NCI-H345 (cell line): ENCODE measurements at places on chromosomes 6 and 20.

DNA sequence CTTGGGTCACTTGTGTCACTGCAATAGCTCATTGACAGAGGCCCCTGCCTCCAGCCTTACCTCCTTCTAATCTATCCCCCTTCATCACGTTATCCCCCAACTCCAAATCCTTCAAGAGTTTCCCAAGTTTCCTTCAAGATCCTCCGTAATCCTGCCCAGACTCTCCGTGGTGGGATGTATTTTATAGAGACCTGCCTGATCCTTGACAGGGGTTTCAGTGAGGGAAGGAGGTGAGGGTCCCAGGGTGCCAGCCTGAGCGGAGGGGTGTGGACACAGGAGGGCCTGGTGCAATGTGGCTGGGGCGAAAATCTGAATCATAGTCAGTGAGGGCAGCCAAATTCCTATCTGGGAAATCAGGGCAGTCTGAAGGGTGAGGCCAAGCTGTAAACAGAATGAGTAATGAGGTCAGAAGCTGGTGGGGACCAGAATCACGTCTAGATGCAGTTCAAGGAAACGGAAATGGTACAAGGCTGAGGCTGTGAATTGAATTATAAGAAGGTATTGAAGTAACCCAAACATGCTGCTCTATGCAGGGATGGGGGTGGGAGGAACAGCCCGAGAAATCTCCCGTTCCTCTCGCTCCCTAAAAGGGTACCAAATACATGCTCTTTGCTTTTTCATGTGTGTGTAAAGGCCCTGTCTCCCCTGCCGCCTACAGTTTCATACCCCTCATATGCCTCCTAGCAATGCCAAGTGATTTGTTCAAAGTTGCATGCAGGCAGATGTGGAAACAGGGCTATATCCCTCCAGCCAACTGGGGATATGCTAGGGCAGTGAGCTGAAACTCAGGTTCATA is 35.4 kb upstream of the PIM1 start:
- DNase-seq: no peak

DNA sequence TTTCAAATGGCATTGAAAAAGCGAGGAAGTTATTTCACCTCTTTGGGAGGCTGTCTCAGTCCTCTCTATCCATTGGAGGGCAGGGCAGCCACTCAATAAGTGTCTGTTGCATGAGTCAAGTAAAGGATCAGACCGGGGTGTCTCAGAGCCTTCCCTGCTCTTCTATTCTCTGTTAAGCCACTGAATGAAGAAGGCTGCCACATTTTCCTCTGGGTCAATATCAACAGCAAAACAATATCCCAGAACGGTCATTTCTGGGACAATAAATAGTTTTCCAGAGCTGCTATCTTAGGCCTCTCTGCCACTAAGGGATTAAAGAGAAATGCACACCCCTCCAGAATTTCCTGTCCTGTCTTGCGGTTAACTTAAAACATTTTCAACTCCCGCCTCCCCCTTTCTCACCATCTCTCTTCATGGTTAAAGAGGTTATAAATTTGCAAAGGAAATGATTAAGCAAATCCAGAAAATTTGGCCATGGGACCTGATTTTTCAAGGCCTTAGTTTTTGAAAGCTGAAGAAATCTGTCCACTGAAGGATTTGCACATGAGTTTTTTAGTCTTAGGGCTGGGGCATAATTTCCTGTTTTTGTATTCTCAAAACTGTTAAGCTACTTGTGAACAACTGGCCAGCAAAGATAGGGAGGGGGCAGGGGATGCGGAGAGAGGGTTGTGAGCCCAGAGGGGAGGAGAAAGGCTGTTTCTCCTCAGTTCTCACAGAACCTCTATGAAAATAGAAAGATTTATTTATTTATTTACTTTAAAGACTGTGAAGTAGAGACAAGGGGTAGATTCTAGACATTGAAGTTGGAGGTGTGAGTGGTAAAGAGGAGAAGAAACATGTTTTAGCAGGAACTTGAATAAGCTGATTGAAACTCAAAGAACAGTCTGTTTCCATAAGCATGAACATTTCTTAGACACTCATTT is 135.7 kb downstream of the BCAS1 start:
- no peak for DNase-seq

- no peak for DNase-seq
Observed at GRCh38 chr6:169343886-169344749, 90.5 kb upstream of the THBS2 start.

DNA sequence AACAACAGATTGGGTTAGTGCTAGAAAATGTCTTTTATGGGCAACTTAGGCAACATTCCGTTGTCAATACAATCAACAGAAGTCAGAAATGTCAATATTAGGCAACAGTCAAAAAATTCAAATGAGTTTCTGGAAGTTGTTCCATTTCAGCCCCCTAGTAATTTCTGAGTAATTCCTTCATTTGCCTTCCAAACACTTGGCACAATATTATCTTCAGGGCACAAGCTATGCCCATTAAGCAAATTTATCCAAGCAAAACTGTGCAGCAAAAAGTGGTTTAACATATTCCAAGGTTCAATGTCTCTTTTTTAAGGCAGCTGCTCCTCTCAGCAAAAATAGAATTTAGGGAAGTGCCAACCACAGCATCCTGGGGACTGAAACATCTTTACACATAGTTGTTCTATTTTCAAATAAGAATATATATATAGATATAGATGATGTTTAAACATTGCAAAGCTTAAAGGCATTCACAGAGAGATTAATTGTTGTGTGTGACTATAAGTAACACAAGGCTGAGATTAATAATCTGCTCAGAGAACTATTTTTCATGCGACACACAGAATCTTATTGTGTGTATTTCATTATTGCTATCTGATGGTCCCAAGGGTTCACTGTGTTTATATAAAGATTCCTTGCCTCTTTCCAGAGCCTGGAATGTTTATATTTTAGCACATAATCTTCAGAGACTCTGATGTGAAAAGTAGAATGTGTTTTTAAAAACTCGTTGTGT is 75.2 kb upstream of the ADTRP start:
- DNase-seq: no peak

DNA sequence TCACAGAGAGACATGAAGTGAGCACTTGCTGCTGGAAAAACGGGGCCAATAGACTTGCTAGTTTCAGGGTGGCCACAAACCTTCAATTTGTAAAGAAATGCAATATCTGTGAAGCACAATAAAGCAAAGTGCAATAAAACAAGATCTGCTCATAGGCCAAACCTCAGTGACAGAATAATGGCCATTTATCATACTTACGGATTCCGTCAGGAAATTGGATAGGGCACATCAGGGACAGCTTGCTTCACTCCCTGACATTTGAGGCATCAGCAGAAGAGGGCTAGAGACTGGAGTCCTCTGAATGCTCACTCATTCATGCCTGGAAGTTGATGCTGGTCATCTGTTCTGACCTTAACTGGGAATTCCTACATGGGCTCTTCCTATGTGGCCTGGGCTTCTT is 165.5 kb upstream of the OPRM1 start:
- no peak for DNase-seq

- no peak for DNase-seq
Observed at GRCh38 chr6:109678240-109678639, 12.8 kb downstream of the AK9 start.

GRCh38 chr20:44394452-44394701 is 38.9 kb downstream of the HNF4A start:
- DNase-seq: no peak

- DNase-seq: peak; percentile 73
Observed at GRCh38 chr20:9838035-9838377, 870 bp downstream of the PAK5 start.

DNA sequence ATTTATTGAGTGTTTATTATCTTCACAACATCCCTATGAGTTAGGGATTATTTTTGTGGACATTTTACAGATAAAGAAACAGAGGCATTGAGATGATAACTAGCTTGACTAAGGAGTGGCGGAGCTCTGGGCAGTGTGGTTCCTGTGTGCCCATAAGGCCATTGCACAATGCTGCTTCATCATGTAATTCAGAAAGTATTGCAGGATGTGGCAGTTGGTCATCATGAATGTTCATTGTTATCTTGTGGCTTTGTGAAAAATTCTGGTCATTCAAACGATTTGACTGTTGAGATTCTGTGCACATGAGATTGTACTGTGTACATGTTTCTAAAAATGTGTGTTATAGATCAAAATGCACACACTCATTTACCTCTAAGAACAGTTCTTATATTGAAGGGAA is 150.8 kb downstream of the ESR1 start:
- no peak for DNase-seq

DNA sequence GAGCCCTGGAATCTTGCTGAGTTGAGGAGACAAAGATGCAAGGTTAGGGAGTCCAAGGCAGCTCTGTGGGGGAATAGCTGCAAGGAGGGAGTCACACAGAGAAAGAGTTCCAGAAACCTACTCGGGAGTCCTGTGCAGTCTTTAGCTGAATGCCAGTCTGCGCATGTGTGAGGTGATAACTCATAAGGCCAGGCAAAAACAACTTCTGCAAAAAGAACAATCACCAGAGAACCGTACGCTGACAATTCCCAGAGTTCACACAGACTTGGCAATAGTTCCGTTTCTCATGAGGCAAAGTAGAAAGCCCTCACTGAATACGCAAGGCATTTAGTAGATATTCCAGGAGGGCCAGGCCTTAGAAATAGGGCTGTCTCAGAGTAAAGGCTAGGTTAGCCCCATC is 135.2 kb upstream of the TAB2 start:
- DNase-seq: no peak

GRCh38 chr6:122220254-122220653 is 179.2 kb upstream of the HSF2 start:
- DNase-seq: no peak

- DNase-seq: no peak
Observed at GRCh38 chr20:50898475-50898874, 32.8 kb downstream of the ADNP start.

DNA sequence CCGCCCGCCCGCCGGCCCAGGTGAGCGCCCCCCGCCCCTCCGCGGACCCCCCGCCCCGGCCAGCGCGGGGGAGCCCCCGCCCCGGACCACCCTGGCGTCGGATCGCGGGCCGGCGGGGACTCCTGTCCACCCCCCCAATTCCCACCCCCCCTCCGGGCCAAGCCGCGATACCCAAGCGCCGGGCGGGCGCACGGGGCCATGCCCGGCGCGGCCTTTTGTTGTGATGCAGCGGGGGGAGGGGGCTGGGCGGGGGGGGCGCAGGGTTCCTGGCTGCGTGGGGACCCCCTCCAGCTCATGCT is 245 bp downstream of the SRC start:
- DNase-seq: no peak

GRCh38 chr6:57029213-57029612 is 17.3 kb upstream of the KIAA1586 start:
- DNase-seq: no peak

DNA sequence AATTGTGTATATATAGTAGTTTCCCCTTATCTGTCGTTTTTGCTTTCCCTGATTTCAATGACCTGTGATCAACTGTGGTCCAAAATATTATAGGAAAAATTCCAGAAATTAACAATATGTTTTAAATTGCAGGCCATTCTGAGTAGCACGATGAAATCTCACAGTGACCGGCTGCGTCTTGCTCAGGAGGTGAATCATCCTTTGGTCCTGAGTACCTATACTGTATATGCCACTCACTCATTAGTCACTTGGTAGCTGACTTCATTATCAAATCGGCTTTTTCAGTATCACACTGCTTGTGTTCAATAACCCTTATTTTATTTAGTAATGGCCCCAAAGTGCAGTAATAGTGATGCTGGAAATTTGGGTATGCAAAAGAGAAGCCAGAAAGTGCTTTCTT is 728.3 kb upstream of the EYS start:
- no peak for DNase-seq

DNA sequence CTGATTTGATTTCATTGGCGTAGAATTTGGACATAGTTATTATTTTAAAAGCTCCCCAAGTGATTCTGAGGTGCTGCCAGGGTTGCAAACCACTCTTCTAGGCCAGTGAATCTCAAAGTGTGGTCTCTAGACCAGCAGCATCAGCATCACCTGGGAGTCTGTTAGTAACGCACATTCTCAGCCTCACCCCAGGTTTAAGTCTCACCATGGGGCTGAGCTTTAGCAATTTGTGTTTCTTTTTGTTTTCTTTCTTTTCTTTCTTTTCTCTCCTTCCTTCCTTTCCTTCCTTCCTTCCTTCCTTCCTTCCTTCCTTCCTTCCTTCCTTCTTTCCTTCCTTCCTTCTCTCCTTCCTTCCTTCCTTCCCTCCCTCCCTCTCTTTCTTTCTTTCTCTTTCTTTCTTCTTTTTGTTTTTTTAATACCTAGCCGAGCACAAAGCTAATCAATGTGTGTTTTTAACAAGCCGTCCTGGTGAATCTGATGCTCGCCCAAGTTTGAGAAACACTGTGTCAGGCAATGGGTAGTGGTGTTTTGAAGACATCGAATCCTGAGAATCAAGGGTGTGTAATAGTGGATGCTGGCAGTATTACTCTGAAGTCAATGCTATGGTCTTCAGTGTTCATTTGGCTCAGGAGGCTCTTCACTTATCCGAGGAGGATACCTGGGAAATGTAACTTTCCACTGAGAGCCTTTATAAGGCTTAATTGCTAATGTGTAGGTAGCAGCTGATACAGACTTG is 104.9 kb downstream of the SLX4IP start:
- no peak for DNase-seq

DNA sequence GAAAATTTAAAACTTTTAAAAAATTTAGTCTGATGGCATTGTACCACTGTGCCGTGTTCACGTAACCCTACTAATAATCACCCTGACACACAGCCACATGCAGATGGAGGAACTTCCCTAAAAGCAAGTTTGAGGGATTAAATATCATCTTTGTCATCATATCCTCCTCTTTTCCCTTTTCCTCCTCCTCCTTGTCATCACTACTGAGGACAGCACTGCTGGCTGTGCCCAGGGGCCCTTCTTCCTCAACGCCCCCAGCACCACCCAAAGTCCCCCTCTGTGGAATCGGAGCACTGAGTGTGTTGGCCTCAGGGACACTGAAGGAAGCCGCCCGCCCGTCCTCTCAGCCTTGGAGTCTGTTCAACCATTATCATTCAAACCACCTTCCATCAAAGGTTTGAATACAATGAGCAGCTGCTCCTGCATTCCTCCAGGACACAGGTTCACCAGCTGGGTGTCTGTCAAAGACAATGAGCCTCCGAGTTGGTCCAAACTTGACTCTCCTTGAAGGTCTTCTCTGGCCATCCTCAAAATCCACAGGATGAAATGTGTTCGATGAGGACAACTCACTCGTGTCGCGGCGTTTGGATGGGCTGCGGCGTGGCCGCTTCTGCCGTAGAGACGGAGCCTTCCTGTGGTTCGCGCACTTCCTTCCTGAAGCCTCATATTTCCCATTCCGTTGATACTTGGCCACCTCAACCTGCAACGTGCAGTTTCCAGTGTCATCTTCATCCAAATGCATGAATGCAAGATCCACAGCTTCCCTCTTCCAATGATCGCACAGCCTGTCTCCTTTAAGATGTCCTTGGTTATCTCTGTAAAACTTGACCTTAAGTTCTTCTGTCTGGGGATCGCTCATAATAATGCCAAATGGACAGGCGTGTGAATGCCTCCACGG is 23.3 kb downstream of the NQO2 start:
- no peak for DNase-seq

GRCh38 chr6:105113422-105113821 is 66.4 kb downstream of the POPDC3 start:
- no peak for DNase-seq

DNA sequence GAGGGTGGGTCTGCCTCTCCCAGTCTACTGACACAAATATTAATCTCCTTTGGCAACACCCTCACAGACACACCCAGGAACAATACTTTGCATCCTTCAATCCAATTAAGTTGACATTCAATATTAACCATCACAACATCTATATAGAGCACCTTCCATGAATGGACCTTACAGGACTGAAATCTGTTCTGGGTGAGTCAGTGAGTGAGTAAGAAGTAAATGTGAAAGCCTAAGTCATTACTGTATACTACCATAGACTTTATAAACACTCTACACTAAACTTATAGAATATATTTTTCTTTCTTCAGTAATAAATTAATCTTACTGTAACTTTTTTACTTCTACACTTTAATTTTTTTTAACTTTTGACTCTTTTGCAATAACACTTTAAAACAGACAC is 993.8 kb upstream of the MAP3K7 start:
- no peak for DNase-seq
